ENCODE measurements at places on chromosomes 1 and 21.

- no peak for DNase-seq
Observed at GRCh38 chr1:109618661-109619575, 498 bp downstream of the GNAT2 start.

DNA sequence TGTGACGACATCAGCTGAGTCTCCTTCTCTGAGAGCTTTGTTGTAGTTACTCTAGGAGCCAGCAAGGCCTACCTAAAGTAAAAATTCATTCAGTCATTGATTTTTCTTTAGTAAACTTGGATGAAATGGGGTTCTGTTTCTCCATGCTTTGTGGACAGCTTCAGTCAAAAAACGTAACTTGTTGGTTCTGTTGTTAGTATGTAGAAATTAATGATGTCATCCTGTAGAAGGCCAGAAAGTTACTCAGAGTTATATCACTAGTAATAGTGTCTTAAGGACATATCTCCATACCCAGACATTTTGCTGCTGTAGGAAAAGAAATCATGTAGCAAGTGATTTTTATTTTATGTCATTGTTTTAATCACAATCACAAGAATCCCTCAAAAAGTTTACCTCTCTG lies 43.0 kb downstream of the KDM1A start:
- no peak for DNase-seq

GRCh38 chr1:21290546-21290944 lies 282 bp upstream of the ECE1 start:
- DNase-seq: no peak

DNA sequence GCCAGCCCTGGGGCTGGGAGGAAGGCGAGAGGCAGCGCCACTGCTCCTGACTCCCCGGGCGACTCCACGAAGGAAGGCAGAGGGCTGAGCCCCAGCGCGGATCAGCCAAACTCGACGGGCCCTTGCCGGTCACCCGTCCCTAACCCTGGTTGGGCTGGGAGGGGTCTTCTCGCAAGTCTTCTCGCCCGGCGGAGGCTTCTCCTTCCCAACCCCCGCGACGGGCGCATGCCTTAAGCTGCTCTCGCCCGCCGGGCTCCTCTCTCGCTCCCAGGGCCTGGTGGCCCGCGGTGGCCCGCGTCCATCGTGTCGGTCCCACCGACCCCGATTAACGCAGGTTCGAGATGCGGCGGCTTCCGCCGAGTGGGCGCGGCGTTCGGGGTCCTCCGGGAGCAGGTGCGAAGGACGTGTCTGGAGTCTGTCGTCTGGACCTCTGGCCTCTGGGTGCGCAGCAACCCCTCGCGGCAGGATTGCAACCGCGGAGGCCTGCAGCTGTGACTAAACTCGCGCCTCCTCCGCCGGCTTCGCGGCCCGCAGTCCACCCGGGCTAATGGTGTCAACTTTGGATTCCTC lies 29.0 kb upstream of the PPM1J start:
- no peak for DNase-seq

DNA sequence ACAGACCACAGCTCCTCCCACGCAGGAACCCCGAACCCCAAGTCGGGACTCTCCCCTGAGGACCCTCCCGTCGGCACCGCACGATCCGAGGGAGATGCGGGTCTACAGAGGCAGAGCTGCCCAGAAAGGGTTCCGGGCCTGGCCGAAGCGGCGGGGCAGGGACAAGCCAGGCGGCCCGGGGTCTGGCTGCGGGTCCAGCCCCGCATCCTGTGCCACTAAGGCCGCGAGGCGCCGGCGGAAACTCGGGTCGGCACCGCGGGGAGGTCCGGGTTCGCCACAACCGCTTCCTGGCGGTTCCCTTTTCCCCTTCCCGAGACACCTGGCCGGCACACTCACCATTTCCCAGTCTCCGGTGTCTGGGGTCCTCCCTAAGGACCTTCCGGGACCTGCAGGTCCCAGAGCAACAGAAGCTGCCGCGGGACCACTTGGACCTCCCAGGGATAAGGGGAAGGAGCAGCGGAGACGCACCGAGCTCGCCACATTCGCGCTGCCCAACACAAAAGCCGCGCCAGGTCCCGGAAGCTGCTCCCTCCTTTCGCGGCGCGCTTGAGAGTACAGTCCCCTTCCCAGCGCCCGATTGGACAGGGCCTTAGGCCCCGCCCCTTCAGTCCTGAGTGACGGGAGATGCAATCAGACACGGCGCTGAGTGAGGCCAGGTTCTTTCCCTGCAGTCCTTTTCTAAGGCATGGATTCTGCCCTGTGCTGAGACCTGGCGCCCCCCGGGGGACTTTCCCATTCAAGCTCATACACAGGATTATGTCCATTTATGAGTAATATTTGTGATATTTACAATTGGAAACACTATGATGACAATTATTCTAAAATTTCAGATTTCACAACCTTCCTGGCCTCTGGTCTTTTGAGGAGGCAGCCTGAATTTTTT lies at the start of gene ZNF670:
TSS of gene ZNF670 (minus strand) at position 554 of the 883 bp plus-strand sequence. CDS start at position 339, 215 bp downstream.
- peak; percentile 97 for DNase-seq

DNA sequence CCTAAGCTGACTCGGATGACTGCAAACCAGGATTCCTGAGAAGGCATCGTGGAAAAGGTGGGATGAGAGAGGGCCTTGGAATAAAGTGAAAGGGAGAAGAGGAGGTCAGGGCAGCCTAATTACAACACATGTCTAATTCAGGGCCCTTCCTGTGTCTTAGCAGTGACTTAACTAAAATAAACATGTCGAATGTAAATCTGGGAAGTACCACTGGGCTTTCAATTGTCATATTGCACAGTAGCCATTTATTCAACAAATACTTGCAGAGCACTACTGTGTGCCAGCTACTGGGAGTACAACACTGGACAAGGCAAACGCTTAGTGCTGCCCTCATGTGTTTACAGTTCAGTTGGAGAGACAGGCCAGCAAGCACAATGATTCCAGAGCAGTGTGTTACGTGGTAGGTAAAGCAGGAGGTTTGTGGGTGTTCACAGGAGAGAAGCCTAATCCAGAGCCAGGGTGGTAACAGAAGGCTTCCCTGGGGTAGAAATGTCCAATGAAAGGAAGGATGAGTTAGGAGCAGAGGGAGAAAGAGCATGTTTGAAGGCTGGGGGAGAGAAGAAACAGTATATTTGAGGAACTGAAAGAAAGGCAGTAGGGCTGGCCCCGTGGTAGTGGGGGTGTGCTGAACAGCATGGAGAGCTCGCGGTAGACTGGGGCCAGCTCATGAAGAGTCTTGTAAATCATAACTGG lies 38.0 kb upstream of the RASAL2 start:
- DNase-seq: no peak

Measured in tibial artery (tissue), 4 donors.